ENCODE measurements at places on chromosomes 5 and 9.

DNA sequence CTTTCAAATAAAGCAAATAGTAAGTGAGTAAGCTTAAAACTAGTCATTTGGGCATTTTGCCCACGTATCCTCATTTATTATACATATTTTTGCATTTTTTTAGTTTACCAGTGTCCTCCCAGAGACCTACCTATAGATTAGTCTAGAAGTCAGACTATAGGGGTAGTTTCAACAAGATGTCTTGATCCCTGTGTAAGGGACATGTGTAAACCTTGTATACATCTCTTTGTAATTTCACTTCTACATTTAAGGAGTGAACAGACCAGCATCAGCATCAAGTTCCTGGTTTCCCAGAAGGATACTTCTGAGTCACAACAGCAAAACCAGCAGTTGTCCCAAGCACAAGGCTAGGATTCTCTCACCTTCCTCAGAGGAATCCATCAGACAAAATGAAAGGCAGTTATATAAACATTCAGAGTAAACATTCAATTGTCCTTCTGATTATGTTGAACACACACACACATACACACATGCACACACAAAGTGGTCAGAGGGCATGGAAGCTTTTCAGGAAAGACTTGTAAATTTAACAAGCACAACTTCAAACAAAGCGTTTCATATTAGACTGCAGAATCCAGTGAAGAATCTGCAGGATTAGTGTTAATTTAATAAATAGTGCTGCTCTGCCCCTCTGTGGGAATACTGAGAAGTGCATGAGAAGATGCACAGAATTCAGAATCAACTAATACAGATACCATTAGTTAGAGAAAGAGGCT is 55.4 kb downstream of the HINT1 start:
- H3K36me3 ChIP-seq: no peaks in the 10 kb centered on the region
- H3K4me3 ChIP-seq: no peak overlapping the region
- no peaks in the 10 kb centered on the region for H3K4me1 ChIP-seq
- no peak overlapping the region for H3K27ac ChIP-seq

- H3K27me3 ChIP-seq: peaks cover 3% of the 10 kb centered on the region
- peaks cover 24% of the 10 kb centered on the region for H3K36me3 ChIP-seq
- H3K27ac ChIP-seq: no peak overlapping the region
- no peak overlapping the region for H3K4me3 ChIP-seq
- no peak for DNase-seq
Observed at GRCh38 chr5:9861666-9862256, 231.6 kb upstream of the TAS2R1 start.

DNA sequence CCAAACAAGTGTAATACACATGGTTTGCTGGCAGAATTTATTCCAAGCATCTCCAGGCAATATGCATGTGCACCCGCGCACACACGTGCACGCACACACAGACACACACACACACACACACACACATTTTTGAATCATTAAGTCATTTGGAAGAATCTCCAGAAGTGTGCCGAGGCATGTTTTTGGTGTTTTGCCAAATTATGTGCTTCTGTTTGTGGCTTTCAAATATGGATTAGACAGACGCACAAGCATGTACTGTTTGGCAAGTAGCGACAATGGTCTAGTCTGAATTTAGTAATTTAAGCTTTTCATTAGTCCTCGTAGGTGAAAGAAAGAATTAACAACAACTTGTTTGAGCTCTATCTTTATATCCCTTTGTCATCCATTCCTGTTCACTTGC is 36.7 kb downstream of the NFIB start:
- H3K27me3 ChIP-seq: no peaks in the 10 kb centered on the region
- H3K27ac ChIP-seq: no peak overlapping the region
- DNase-seq: no peak
- H3K4me3 ChIP-seq: no peak overlapping the region
- peaks cover 18% of the 10 kb centered on the region for H3K4me1 ChIP-seq

GRCh38 chr5:96614110-96614691 is 48.0 kb upstream of the CAST start:
- peaks cover 2% of the 10 kb centered on the region for H3K4me1 ChIP-seq
- H3K27me3 ChIP-seq: no peaks in the 10 kb centered on the region
- DNase-seq: peak; percentile 21
- H3K27ac ChIP-seq: no peak overlapping the region

Measured in glutamatergic neuron (in vitro differentiated cells).